ENCODE measurements at places on chromosomes 12 and 14. TPM values are rescaled to one million over a fixed set of nuclear protein-coding genes. Genes with fewer than 3 reads are reported as not detected.

CD69 gene
- not detected for total RNA-seq

POU6F1 gene
- total RNA-seq, result 1.3 TPM

WDR20 gene
- 17.0 TPM for total RNA-seq

ARID4A gene
- total RNA-seq, result 9.2 TPM

IL26 gene
- not detected for total RNA-seq

NKX2-1 gene
- not detected for total RNA-seq

MYF5 gene
- total RNA-seq, result not detected

TPI1 gene
- 769 TPM for total RNA-seq

POP5 gene
- total RNA-seq, result 34.0 TPM
